ENCODE measurements at places on chromosomes 11 and 22.

DNA sequence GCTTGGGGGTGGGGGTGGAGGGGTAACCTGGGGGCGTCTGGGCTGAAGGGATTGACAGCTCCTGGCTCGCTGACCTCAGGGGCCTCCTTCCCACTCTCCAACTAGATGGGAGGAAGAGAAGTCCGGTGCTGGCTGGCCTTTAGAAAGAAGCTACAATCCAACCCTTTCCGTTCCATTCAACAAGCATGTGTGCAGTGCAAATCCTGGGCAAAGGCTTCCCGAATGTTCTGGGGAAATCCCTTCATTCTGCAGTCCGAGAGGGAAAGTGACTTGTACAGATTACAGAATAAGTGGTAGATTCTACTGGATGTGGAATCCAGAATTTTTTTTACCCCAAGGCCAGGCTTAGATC is 149.9 kb downstream of the FEZ1 start:
- DNase-seq: no peak

GRCh38 chr11:10601837-10602236 is 33.4 kb upstream of the LYVE1 start:
- DNase-seq: no peak

GRCh38 chr11:133659538-133660201 is 127.4 kb upstream of the OPCML start:
- no peak for DNase-seq

DNA sequence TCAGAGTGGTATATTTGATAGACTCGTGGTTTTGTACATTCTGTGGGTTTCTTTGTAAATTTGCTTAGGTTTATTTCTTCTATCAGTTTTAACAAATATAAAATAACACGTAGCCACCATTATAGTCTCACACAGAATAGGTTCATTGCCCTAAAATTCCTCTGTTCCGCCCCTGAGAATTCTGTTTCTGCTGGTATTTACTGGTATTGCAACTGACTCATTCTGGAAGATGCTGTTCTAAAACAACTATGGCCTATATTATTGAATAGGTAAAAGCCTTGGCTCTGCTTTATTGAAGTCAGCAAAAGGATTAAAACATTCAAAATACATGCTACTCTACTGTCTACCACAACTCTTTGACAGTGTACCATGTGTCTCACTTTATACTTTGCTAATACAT is 119.1 kb upstream of the CHORDC1 start:
- DNase-seq: no peak

DNA sequence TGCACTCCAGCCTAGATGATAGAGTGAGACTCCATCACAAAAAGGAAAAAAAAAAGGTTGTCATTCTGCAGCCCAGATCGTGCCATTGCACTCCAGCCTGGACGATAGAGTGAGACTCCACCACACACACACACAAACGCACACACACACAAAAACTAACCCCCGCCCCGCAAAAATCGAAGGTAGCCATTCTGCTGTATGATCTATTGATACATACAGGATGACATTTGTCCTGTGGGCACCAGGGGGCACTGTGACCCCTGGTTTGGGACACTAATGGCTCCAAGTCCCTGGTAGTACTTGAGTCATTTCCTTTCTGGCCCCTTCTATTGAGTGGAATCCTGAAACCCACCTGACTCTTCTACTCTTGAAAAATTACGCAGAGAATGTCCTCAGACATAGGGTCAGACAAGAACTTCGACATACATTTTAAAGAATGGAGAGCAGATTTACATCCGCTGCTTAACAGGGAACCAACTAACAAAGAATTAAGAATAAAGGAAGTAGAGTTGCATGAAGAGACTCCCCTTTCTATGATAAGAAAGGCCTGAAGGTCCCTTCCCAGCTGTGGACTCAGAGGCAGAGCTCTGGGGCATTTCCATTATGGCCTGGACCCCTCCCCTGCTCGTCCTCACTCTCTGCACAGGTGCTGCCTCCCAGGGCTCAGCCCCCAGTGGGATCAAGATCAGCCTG is 35.0 kb upstream of the PRAME start:
- peak; percentile 16 for DNase-seq

DNA sequence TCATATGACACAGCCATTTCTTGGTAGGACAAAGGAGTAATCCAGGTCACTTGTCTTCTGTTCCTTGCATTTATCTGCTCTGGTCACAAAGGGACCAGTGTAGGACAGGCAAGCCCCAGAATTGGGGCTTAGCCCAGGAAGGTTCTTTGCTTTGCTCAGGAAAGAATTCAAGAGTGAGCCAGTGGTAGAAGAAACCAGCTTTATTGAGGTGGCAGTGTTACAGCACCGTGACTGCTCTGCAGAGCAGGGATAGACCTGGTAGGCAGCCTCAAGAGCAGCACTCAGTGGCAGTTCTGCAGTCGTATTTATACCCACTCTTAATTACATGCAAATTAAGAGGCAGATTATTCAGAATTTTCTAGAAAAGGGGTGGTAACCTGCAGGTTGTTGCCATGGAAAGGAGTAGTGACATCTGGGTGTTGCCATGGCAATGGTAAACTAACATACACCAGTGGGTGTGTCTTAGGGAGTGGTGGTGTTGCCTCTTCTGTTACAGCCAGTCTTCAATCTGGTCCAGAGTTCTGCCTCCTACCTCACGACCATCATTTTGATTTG is 84.9 kb upstream of the RAB1B start:
- no peak for DNase-seq

DNA sequence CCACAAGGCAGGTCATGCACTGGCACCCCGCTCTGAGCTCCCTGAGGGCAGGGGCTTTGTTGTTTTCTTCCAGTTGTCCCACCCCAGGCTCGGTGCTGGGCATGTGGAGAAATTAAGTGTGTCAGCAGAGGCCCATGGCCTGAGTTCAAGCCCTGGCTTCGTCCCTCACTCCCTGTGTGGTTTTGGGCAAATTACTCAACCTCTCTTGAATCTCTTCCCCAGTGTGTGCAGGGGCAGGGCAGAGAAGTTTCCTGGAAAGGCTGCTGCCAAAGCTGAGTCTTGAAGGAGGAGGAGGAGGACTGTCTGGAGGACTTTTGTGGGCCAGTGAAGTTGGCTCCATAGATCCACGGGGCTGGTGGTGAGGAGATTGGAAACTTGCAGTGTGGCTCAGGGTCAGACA is 138.1 kb upstream of the E2F8 start:
- DNase-seq: no peak

GRCh38 chr11:21179770-21180169 is 510.4 kb downstream of the NELL1 start:
- no peak for DNase-seq

DNA sequence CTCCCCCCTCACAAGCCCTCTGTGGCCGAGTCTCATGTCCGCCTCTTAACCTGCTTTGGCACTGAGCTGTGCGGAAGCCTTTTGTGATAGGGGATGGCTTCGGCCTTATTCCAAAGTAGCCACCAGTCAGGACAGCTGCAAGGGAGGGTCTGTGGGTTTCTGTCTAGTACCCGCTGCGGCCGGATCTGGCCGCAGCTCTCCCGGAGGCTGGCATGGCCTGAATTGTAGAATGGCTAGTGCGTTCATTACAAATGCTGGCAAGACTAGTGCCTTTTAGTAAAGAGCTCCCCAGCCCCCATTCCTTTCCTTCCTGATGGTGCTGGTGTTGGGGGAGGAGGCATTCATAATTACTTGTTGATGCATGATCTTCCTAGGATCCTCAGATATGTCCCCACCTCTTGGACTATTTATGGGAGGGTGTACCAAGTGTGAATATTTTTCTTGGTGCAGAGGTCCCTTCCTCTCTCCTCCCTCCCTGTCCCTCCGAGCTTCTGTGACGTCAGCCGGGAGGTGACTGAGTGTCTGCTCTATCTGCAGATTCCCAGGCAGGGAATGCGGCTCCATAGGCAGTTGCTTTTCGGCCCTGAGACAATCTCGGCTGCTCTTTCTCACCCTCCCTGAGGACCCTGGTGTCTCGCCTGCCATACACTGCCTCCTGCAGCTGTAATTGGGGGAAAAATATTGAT is 108.7 kb upstream of the E2F8 start:
- DNase-seq: no peak

DNA sequence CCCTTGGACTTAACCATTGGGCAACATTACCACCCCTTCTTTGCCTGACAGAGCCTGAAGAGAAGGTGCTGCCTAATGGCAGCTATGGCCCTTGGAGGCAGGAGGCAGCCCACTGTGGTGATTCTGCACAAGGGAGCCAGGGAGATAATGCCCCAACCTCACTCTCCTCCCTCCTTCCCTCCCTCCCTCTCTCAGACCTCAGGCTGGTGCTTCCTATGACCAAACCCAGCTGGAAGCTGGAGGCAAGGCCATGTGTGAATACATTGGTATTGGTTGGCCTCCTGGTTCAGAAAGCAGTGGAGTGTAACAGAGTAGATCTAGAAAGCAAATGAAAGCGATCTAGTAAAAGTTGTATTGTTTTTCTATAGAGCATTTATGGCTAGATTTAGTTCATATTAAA is 233.1 kb downstream of the CSNK2A3 start:
- DNase-seq: no peak
